Stimulated activated CD8-positive, alpha-beta memory T cell treated with anti-CD3 and anti-CD28 coated beads, Interleukin-4, amount 100 ng/mL, for 4 hours (primary cell): ENCODE measurements at places on chromosomes 4 and X.

- no peak for DNase-seq
These were observed 52.7 kb downstream of the DCLK2 start for GRCh38 chr4:150130933-150131332.

GRCh38 chr4:10816571-10816970 lies 132.0 kb upstream of the CLNK start:
- DNase-seq: no peak

GRCh38 chr4:114019276-114019968 lies 40.0 kb upstream of the ARSJ start:
- no peak for DNase-seq

- no peak for DNase-seq
These were observed 964 bp downstream of the VEGFC start for GRCh38 chr4:176791591-176792325.

DNA sequence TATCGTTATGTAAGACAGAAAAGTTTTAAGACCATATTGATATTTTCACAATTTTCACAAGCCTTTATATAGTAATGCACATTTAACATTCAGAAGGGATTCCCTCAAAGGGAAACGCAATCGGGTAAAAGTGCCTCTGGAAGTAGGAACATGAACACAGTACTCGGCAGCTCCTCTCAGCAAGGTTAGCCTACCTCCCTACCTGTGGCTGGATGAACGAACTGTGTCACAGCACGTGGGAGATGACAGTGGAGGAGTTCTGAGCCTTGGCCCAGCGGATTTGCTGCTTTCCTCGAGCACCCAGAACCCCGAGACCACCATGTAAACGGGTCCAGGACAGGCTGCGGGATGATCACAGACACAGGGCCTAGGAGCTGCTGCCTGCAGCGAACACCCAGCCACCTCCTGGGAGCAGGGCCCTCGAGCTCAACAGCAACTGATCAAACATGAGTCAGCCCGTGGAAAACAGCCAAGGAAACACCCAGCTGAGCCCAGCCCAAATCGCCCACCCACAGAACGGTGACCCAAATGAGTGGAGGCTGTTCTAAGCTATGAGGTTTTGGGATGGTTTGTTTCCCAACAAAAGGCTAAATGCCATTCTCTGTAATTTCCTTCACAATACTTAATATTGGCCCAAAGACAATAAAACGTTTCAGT lies 30.4 kb downstream of the FAT1 start:
- no peak for DNase-seq

DNA sequence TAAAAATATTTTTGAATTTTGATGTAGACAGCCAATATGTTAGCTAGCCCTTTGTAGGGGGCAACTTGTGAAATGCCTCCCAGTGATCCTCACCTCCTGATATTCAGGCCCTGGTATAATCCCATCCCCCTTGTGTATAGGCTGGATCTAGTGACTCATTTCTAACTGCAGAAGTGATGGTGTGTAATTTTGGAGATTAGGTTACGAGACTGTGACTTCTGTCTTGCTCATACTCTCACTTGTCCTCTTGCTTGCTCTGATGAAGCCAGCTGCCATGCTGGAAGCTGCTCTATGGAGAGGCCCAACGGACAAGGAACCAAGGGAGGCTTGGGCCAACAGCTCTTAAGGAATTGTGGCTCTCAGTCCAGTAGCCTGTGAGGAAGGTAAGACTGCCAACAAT lies 61.7 kb downstream of the GPR82 start:
- no peak for DNase-seq

- no peak for DNase-seq
These were observed 880 bp downstream of the UNC5C start for GRCh38 chr4:95547715-95548471.

DNA sequence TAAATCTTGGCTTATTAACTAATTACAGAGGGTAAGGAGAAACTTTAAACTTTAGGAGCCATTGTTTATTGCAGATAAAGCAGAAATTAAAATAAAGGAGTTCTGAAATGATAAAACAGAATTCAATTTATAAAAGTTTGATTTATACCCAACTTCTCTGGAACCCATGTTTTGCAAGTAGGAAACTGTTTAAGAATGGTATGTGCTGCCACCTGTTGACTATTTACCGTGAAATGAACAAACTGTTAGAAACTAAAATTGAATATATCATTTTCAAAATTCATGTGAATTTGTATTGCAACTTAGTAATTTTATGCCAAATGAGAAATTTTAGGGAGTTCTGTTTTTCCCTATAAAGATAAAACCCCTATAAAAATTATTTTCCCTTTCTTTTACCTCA lies 11.0 kb upstream of the TBC1D8B start:
- DNase-seq: no peak

- no peak for DNase-seq
These were observed 20.5 kb upstream of the LCORL start for GRCh38 chr4:18042012-18042411.

DNA sequence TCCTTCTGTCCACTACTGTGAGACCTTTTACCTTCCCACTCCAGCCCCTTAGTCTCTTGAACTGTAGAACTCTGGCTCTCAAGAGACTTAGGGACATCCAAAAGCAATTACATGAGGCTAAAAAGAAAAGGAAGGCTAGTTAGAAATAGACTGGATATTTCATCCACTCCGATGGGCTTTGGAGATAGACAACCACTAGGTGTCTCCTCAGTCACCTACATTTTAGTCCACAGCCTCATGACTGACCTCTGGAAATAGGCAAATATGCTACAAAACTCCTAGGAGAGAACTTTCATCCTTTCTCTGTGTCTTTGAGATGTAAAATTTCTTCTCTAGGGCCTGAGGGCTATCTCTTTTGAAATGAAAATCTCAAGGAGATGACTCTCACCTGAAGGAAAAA lies 45.1 kb upstream of the LAMP2 start:
- DNase-seq: no peak
